ENCODE measurements at places on chromosomes 13 and 19. TPM values are rescaled to one million over a fixed set of nuclear protein-coding genes. Genes with fewer than 3 reads are reported as not detected.

- H3K4me1 ChIP-seq, result no peaks in the 10 kb centered on the region
- no peak overlapping the region for H3K27ac ChIP-seq
- H3K27me3 ChIP-seq, result no peaks in the 10 kb centered on the region
- H3K36me3 ChIP-seq, result no peaks in the 10 kb centered on the region
- no peak for DNase-seq
Measured at GRCh38 chr13:75961911-75962310, 325.8 kb downstream of the LMO7 start.

DNA sequence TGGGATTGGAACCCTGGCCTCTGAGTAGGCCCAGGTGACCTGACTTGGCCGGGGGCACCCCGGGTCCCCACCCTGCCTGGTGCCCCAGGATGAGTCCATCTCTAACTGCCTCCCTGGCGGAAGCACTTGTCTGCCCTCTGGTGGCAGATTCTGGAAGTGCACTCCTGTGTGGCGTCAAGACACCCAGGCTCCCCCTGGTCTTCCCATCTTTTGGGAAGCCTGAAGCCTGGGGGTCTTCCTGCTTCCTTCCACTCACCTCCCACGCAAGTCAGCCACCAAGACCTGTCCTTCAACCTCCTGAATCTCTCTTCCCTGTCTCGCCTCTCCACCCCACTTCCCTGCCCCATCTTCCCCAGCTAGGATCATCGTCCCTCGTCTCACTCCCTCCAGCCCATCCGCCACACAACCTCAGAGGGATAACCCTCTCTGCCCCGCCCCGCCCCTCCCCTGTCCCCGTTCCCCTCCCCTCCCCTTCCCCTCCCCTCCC is 7.4 kb downstream of the RABAC1 start:
- no peaks in the 10 kb centered on the region for H3K27me3 ChIP-seq
- no peaks in the 10 kb centered on the region for H3K4me1 ChIP-seq
- peak; percentile 85 for DNase-seq
- no peak overlapping the region for H3K27ac ChIP-seq
- H3K36me3 ChIP-seq, result peaks cover 6% of the 10 kb centered on the region
- no peak overlapping the region for H3K4me3 ChIP-seq

DNA sequence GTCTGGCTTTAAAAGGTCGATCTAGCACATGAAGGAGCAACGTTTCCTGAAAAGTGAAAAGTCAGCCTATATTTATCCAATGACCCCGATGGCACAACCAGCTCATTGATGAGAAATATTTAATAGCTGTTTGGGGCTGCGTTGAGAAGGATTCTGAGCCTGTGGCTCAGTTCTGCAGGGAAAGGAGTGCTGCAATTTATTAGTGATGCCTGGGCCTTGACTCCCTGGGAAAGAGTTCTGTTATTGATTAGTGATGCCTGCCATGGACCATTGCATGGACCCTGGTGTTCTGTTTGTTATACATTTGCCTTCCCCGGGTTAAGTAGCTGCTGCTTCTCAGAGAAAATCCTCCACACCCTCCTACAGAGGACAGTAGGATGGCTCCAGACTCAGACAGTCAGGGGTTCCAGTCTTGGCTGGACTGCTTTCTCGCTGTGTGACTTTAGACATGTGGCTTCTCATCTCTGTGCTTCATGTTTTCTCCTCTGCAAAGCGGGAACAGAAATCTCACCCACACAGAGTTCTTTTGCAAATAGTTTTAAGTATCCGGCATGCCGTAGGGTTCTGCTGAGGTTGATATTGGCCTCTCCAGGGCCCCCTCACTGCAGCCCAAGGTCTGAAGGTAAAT is 17.7 kb upstream of the PTPRS start:
- no peaks in the 10 kb centered on the region for H3K4me1 ChIP-seq
- DNase-seq, result no peak
- H3K27me3 ChIP-seq, result no peaks in the 10 kb centered on the region

Gene DNAJC3
- 65.9 TPM for total RNA-seq

Gene NR2C2AP
- total RNA-seq, result 15.5 TPM

DNA sequence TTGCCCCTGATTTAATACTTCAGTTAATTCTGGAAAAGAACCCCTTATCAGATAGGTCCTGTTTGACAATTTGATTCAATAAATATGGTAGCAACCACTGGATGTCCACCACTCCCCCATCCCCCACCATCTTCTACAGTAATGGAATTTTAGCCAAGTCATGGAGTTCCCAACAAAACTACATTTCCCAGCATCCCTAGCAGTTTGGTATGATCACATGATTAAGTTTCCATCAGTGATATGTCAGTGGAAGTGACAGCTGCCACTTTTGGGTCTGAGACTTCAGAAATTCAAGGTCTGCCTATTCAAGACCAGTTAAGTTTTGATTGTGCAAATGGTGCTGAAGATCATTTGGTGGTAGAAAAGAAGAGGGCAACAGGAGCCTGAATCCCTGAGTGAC is 85.5 kb downstream of the CACNA1A start:
- H3K36me3 ChIP-seq, result no peaks in the 10 kb centered on the region
- no peaks in the 10 kb centered on the region for H3K4me1 ChIP-seq
- H3K27ac ChIP-seq, result no peak overlapping the region
- H3K27me3 ChIP-seq, result no peaks in the 10 kb centered on the region
- DNase-seq, result no peak

DNA sequence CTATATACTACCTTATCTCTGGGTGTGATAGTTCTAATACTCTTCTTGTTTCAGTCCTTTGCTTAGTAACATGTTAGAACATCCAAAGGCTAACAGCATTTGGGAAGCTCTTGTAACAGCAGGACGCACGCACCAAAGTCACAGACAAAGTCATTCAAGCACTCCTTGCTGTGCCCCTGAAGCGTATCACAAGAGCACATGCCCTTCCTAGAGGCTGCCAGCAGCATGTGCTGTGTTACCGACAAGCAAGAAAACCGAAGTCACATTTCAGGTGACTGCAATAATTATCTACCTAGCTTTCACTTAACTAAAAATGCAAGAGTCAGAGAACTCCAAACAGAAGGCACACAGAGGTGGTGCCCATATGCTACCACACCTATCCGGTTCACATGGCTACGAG is 194.1 kb downstream of the KLF12 start:
- H3K4me1 ChIP-seq, result no peaks in the 10 kb centered on the region
- no peaks in the 10 kb centered on the region for H3K27me3 ChIP-seq
- no peaks in the 10 kb centered on the region for H3K36me3 ChIP-seq
- peak; percentile 62 for DNase-seq

GRCh38 chr13:51501592-51502152 is 48.8 kb upstream of the INTS6 start:
- no peak overlapping the region for H3K4me3 ChIP-seq
- no peak overlapping the region for H3K27ac ChIP-seq
- DNase-seq, result no peak

DNA sequence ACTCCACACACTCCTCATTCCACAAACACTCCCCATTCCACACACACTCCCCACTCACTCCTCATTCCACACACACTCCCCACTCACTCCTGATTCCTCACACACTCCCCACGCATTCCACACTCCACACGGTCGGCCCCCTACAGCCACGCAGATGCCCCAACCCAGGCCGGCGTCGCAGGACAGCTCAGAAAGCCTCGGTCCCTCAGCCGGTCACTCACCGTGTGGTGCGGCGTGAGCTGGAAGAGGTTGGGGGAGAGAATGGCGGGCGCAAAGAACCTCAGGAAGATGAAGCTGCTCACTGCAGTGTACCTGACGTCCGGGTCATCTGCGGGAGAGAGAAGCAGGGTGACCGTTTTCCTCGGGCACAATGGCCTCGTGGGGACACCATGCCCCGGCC is 39.0 kb upstream of the C13orf46 start:
- H3K4me3 ChIP-seq, result no peak overlapping the region
- H3K36me3 ChIP-seq, result peaks cover 6% of the 10 kb centered on the region
- no peaks in the 10 kb centered on the region for H3K27me3 ChIP-seq
- no peaks in the 10 kb centered on the region for H3K4me1 ChIP-seq
- no peak for DNase-seq
